ENCODE measurements at places on chromosomes 1 and 21.

GRCh38 chr1:202306535-202307345 is 35.0 kb downstream of the UBE2T start:
- no peak for DNase-seq

GRCh38 chr1:36108314-36108713 is 16.7 kb downstream of the COL8A2 start:
- no peak for DNase-seq

DNA sequence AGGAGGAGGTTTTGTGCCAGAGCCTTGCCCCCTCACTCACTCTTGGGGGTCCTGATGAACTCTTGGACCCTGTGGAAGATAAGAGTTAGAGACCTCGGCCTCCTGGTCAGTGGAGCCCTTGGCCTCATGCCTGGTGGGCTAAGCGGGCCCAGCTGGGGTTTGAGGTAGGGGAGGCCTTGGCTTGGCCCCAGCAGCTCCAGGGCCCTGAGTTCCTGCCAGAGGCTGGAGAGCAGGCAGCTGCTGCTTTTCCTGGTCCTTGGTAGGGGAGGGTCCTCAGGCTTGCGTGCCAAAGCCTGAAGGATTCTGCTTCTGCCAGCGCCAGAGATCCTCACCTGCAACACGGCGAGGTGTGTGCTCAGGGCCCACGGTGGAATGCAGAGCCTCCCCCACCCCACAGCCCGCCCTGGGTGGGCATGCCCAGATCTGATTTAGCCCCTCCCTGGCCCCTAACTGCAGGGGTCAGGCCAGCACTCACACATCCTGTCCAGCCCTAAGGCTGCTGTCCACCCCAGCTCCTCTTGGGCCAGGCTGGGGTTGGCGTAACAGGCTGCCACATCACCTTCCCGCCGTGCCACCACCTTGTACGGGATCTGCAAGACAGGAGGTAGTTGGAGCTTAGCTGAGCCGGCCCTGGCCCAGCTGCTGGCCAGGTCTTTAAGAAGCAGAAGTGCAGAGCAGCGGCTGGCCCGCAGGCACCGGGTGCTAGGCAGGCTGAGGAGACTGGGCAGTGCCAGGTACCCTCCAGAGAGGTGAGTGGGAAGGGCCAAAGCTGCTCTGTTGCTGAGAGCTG is 4.7 kb downstream of the GALE start:
- DNase-seq: no peak

GRCh38 chr1:234605983-234606783 is 3.8 kb downstream of the IRF2BP2 start:
- peak; percentile 47 for DNase-seq

DNA sequence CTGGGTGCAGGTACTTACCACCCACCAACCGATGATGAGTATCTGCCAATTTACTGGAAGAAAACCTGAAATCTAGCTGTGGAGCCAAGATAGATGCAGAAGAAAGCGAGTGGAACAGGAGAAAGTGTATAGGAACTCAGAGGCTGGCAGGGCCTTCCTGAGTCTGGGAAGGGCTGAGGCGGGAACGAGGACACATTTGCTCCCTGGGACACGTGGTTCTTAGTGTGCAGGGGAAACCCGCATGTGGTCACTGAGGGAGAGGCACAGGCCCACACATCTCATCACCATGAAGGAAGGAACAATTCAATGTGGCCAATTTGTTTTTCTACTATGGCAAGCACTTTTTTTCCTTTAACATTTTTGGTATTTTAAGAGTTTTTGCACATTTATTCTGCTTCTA is 8.2 kb downstream of the RYR2 start:
- no peak for DNase-seq

DNA sequence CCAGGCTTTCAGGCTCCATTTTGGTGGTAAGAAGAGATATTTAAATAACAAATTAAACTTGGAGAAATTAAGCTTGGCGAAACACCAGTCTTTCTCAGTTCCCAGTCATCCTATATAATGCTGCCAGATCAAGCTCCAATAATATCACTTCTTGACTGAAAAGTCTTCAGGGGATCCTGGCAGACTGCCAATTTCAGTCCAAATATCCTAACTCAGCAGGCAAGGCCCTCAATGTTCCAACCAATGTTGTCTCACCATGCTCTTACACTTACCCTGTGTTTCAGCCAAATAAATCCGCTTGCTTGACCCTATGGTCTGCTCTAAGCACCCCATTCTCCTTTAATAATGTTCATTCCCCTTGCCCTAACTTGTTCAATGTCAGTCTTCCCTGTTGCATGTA is 39.9 kb upstream of the BCL10 start:
- no peak for DNase-seq

GRCh38 chr1:35577071-35577998 is 4.2 kb downstream of the TFAP2E start:
- peak; percentile 34 for DNase-seq

- no peak for DNase-seq
Measured at GRCh38 chr1:232786845-232787455, 18.3 kb upstream of the MAP10 start.

DNA sequence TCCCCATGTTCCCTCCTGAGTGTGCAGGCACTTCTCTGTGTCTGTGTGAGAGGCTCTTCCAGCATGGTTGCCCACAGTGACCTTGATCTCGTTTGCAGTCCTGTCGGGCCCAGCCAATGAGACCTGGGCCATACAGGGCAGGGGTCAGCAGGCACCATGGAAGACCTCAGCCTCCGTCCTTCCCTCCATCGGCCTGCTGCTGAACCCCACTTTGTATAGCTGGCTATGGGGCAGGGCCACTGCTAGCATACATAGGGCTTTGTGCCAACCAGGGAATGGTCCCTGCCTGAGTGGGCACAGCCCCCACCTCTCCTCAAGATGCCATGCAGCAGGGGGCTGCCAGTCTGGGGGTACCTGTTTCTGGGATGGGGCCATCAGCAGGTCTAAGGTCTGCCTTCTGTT is 3.8 kb downstream of the C1orf35 start:
- no peak for DNase-seq

GRCh38 chr1:82225421-82226185 is 424.9 kb downstream of the ADGRL2 start:
- no peak for DNase-seq

DNA sequence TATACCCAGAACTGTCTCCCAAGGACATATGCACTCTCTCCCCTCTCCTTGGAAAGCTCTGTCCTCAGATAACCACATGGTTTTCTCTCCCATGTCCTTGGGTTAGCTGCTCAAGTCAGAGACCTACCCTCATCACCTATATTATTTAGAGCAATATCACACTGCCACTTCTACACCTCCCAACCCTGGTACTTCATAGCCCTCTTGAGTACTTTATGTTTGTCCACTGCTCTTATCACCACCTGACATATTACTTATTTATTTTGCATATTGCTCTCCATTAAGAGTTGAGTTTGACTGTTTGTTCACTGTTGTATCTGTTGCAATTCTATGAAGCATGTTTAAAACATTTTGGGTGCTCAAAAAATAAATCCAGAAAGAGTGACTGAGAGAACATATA is 126.3 kb upstream of the ATP1B1 start:
- no peak for DNase-seq

DNA sequence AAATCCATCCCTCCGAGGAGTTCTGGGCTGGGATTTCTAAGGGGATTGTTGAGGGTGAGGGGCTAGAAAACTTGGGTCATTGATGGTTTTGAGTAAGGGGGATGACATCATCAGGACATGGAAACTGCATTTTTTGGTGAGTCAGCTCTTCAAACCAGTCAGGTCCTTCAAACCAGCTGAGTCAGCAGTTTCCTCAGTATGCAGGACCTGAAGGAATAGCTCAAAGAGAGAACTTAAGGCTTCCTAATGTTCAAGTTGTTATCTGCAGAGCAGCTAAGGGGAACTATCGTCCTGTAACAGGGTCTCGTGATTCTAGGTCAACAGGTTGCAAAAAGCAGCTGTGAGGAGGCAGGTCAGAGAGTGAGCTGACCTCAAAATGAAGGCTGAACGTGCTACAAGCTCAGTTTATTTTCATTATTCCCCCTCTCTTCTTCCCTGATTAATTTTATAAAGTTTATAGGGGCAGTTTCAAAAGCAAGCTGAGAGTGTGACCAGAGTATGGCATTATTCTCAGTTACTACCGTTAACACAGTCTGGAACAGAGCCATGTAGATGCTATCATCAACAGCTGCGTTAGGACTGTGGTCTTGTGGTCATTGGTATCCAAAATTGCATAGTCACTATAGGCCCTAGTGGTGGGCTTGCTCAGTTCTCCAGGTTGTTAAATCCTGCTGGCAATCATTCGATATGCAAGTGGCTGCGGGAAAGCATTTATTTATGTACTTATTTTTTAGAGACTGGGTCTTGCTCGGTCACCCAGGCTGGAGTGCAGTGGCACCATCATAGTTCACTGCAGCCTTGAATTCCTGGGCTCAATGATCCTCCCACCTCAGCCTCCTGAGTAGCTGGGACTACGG is 10.7 kb upstream of the SDC3 start:
- no peak for DNase-seq

DNA sequence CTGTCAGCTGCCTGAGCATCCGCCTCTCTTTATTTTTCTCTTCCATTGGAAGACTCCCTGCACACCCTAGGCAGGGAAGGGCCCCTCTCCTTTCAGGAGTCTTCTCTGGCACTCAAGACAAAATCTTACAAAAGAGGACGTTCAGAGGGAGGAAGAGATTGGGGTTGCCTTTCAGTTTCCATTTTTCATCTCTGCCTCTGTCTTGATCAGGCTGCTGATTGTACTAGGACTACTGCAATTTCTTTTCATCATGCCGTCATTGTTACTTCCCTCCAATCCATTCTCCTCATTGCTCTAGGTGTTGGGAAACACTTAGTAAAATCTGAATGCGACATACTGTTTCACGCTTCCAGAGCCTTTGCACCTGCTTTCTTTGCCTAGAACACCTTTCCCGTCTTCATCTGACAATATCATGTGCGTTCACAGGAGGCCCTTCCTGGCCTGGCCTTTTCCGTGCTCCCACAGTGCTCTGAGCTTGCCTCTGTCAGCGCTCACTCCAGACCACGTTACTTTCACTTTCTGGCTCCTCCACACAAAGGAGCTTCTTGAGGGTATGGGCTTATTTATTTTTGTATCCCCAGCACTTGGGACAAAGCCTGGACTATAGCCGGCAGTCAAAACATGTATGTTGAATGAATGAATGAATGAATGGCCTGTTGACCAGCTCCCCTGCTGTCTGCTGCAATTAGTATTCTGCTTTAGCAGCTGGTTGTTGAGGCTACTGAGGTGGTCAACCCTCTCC is 10.9 kb downstream of the LRRC71 start:
- DNase-seq: no peak

- DNase-seq: no peak
Measured at GRCh38 chr1:210681158-210681557, 352.5 kb downstream of the HHAT start.

DNA sequence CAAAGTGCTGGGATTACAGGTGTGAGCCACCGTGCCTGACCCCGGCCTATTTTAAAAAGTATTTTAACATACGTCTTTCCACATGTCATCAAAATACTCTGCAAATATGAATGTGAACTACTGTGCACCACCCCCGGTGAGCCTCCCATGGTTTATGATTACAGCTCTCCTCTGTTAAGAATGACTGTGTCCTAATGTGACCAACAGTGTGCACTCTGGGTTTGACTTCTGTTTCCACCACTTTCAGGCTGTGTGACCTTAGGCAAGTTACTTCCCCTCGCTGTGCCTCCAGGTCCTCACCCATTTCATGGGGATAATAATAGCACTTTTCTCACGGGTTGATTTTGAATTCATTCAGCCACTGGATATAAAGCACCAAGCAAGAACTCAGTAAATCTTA is 14.7 kb downstream of the AMPD2 start:
- no peak for DNase-seq

DNA sequence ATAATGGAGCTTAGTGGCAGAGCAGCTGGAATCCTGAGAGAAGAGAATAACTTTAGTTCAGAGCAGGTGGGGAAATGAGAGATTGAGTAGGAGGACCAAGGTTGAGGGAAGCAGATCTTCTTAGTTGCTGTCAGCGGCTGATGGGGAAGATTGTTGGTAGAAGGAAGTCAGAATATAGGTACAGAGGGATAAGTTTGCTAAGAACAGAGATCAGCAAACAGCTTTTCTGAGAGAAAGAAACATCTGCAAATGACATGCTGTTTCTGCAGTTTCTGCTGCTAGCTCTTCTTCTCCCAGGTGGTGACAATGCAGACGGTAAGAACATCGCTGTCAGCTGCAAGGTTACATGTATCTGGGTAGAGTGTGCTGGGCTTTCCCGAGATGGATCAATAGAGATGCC is at the start of gene CD1C:
TSS of gene CD1C (plus strand) at position 113 of the 400 bp plus-strand sequence. CDS start at position 255, 142 bp downstream.
- DNase-seq: no peak

- DNase-seq: no peak
Measured at GRCh38 chr1:237786066-237786719, 104.5 kb downstream of the ZP4 start.

DNA sequence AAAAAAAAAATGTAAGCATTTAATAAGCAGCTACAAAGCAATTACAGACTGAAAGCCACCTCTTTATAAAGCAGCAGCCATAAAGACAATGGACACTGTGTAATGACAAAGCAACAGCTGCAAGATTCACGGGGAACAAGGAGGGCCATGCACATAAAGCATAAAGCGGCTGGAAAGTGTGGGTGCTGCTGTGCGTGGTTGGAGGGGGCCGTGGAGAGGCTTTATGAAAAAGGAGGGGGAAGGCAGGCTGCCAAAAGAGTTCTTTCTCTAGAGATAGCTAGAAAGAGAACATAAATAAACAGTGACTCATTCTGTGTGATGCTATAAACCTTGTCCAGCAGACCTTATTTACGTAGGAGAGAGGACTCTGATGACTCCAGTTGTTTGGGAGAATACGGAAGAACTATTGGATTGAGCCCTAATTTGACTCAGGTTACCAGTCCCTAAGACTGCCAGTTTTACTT is 49.3 kb downstream of the ADAMTS1 start:
- no peak for DNase-seq

GRCh38 chr1:65001231-65001792 is 35.0 kb upstream of the JAK1 start:
- DNase-seq: peak; percentile 61

DNA sequence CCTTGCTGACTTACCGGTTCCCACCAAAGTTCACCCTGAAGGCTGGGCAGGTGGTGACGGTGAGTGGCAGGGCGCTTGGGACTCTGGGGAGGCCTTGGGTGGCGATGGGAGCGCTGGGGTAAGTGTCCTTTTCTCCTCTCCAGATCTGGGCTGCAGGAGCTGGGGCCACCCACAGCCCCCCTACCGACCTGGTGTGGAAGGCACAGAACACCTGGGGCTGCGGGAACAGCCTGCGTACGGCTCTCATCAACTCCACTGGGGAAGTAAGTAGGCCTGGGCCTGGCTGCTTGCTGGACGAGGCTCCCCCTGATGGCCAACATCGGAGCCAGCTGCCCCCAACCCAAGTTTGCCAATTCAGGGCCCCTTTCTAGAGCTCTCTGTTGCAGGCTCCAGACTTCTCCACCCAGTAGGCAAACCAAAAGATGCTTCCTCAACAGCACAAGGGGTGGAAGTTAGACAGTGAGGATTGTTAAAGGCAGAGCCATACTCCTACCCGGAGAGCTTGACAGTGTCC is 16.4 kb upstream of the SEMA4A start:
- DNase-seq: no peak

Data from activated CD4-positive, alpha-beta T cell treated with anti-CD3 and anti-CD28 coated beads, Interleukin-2, amount 50 U/mL, for 24 hours (primary cell).